ENCODE measurements at places on chromosomes 6 and 20. TPM values are rescaled to one million over a fixed set of nuclear protein-coding genes. Genes with fewer than 3 reads are reported as not detected.
A peak's percentile ranks its signal among the peaks of the same experiment; 100 is the strongest.

The CFB gene
- total RNA-seq, result 0.45 TPM

GRCh38 chr6:44646355-44646754, 258.8 kb downstream of the CDC5L start:
- no peaks in the 10 kb centered on the region for H3K36me3 ChIP-seq
- H3K27ac ChIP-seq, result no peak overlapping the region
- no peak overlapping the region for H3K4me3 ChIP-seq
- no peak for DNase-seq

DNA sequence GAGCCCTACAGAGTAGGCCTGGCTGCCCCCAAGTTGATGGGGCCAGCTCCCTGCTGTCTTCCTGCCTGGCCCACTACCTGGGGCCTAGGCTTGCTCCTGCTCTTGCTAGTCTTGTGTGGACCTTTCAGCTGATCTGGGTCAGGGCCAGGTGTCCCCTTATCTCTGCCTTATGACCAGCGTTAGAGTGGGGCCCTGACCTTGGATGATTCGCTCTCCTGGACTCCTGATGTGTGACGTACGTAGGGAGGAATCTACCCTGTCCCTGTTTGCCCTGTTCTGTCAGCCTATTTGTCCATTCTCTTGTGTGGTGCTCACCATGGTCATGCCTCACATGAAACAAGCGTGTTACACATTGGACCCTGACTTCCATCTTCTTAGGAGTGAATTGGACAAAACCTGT, 571.8 kb downstream of the QKI start:
- H3K27me3 ChIP-seq, result no peaks in the 10 kb centered on the region
- peaks cover 12% of the 10 kb centered on the region for H3K4me1 ChIP-seq
- no peak for DNase-seq
- no peak overlapping the region for H3K27ac ChIP-seq

GRCh38 chr6:138031417-138031816, 75.8 kb downstream of the PERP start:
- DNase-seq, result no peak
- H3K27ac ChIP-seq, result no peak overlapping the region

GRCh38 chr6:130624046-130624445, 203.2 kb upstream of the SMLR1 start:
- no peak overlapping the region for H3K27ac ChIP-seq
- no peak overlapping the region for H3K4me3 ChIP-seq
- no peaks in the 10 kb centered on the region for H3K27me3 ChIP-seq
- H3K4me1 ChIP-seq, result no peaks in the 10 kb centered on the region
- H3K36me3 ChIP-seq, result no peaks in the 10 kb centered on the region

DNA sequence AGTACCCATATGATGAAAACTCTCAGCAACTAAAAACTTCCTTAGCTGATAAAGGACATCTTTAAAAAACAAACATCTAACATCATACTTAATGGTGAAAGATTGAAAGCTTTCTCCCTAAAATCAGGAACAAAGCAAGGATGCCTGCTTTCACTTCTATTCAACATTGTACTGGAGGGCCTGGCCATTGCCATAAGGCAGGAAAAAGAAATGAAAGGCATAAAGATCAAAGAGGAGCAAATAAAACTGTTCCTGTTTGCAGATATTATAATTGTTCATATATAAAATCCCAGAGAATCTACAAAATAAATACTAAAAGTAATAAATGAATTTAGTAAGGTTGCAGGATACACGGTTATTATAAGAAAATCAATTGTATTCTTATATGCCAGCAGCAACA, 124.6 kb upstream of the ARMC2 start:
- no peak overlapping the region for H3K27ac ChIP-seq
- no peaks in the 10 kb centered on the region for H3K4me1 ChIP-seq
- no peaks in the 10 kb centered on the region for H3K36me3 ChIP-seq
- H3K27me3 ChIP-seq, result no peaks in the 10 kb centered on the region
- no peak overlapping the region for H3K4me3 ChIP-seq
- no peak for DNase-seq

The ACTL10 gene
- 1.1 TPM for total RNA-seq

DNA sequence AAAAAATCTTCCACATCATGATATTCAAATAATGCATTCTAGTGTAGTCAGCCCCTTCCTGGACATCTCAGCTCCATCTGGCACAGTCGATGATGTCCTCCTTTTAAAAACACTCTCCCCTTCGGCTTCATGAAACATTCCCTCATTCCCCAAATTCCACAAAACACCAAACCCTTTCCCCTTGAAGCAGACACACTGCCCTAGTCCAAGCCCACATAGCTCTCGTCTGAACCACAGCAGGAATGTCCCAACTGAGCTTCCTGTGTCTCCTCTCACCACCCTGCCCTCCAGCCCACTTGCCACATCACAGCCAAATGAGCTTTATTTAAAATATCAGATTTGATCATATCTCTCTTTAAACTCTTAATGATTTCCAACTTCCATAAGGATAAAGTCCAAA, 106.4 kb upstream of the CARMIL1 start:
- H3K4me3 ChIP-seq, result no peak overlapping the region
- H3K36me3 ChIP-seq, result no peaks in the 10 kb centered on the region
- no peaks in the 10 kb centered on the region for H3K27me3 ChIP-seq
- no peak for DNase-seq
- H3K4me1 ChIP-seq, result no peaks in the 10 kb centered on the region
- H3K27ac ChIP-seq, result no peak overlapping the region

- no peak overlapping the region for H3K4me3 ChIP-seq
- no peaks in the 10 kb centered on the region for H3K4me1 ChIP-seq
- H3K27me3 ChIP-seq, result no peaks in the 10 kb centered on the region
- no peaks in the 10 kb centered on the region for H3K36me3 ChIP-seq
- DNase-seq, result no peak
Observed at GRCh38 chr6:81735756-81736380, 16.6 kb downstream of the TENT5A start.

- no peaks in the 10 kb centered on the region for H3K27me3 ChIP-seq
- H3K36me3 ChIP-seq, result no peaks in the 10 kb centered on the region
- DNase-seq, result no peak
- H3K27ac ChIP-seq, result no peak overlapping the region
- no peak overlapping the region for H3K4me3 ChIP-seq
Observed at GRCh38 chr6:166671434-166672081, 44.5 kb upstream of the RPS6KA2 start.

DNA sequence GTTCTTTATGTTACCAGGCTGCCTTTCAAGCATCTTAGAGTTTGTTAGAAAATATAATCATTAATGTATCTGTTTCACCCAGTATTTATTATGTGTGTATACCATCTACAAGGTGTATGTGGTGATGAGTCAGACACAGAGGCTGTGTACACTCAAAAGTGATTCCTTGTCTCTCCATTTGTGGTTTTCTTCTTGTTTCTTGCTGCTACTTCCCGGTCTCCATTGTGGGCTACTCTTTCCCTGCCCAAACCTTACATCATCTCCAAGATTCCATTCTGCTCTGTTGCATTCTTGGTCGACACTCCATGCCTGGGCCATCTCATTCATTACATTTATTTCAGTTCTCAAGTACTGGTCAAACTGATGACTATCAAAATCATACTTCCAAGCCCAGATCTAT, 182.2 kb upstream of the STXBP5 start:
- no peak overlapping the region for H3K4me3 ChIP-seq
- H3K27ac ChIP-seq, result no peak overlapping the region
- DNase-seq, result no peak
- H3K27me3 ChIP-seq, result no peaks in the 10 kb centered on the region

The NQO2 gene
- 13.1 TPM for total RNA-seq

- no peak overlapping the region for H3K27ac ChIP-seq
- no peaks in the 10 kb centered on the region for H3K4me1 ChIP-seq
- peaks cover 40% of the 10 kb centered on the region for H3K36me3 ChIP-seq
Observed at GRCh38 chr6:109790131-109790530, 99.0 kb downstream of the FIG4 start.

DNA sequence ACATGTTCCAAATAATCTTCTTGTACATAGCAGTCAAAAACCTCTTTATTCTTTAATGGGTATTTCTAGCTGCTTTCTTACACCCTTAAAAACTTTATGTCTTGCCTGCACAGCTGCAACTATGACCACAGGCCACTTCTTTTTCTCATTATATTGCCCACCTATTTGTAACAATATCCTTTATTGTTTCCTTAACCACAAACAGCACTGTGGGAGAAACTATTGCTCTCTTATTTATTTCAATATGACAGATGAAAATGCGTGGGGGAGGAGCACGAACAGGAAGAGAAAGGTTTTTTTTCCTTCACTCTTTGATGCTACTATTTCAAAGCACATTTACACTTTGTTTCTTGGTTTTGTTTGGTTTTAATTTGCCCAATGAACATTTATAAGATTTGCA, 253.5 kb downstream of the GJA1 start:
- peak; percentile 18 for DNase-seq
- no peaks in the 10 kb centered on the region for H3K27me3 ChIP-seq
- no peak overlapping the region for H3K27ac ChIP-seq
- no peaks in the 10 kb centered on the region for H3K4me1 ChIP-seq
- no peaks in the 10 kb centered on the region for H3K36me3 ChIP-seq

DNA sequence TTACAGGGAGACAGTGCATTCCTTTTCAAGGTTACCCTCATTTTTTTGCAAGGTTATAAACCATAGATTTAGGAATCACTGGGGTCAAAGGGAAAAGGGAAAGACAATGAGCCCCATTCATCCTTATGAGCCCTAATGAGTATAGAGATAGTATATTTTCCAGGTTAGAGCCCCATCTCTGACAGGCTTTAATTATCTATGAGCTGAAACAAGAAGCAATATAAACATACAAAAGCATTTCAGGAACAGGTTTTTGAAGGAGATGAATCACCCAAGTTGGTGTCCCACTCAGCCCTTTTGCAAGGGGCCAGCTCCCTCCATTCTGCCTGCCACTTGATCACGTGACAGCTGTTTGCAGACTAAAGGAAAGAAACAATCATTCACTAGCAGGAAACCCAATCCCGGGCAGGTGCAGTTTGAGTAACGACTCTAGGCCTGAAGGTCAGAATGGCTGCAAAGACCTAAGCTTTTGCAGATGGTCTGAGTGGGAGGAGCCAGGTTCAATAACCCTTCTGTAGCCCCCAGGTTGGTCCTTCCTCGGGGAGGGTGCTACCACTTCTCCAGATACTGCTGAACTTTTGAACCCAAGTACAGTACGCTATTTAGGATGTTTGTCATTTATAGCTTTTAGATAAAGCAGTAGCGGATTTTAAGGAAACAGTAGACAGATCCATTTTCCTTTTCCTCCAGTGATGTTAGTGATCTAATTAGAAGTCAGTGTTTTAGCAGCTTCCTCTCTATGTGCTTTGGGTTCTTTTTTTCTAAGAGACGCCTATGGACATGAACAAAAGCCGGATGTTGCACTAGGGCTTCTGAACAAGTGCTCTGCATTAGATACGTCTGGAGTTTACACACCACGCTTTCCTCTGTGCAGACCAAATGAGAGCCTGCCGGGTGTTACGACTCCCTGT, 253.2 kb downstream of the SOX4 start:
- DNase-seq, result no peak
- no peak overlapping the region for H3K27ac ChIP-seq
- no peaks in the 10 kb centered on the region for H3K27me3 ChIP-seq
- no peak overlapping the region for H3K4me3 ChIP-seq

GRCh38 chr6:81086991-81087390, 665.5 kb downstream of the TENT5A start:
- DNase-seq, result no peak
- H3K27me3 ChIP-seq, result no peaks in the 10 kb centered on the region
- H3K27ac ChIP-seq, result no peak overlapping the region

DNA sequence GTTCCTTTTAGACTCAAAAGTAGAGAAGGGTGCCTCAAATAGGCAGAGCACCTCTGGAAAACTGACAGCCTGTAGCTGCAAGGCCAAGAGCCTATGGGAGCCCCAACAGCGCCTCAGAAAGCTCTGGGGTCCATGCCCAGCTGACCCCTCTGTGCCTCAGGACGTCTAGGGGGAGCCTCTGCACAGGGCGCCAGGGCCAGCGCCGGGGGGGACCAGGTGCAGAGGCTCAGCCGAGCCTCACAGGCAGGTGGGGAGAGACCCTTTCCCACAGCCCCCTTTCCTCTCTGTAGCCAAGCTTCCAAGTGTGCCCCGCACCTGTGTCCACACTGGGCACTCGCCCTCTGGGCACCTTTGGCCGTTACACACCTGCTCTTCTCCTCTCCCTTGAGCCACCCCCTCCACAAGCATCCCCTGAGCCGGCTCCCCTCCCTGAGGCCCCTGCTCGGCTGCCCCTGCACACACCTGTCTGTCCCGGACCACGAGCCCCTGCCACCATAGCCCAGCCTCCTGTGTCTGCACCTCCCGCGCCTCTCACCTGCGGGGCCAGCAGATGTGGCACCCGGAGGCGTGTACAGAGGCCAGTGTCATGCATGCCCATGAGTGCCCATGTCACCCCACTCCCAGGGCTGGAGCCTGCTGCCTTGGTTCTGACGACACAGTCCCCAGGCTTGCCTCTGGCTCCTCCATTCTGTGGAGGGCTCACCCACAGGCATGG, 53.2 kb downstream of the GINS1 start:
- no peak for DNase-seq
- no peak overlapping the region for H3K27ac ChIP-seq
- H3K4me1 ChIP-seq, result peaks cover 2% of the 10 kb centered on the region
- H3K4me3 ChIP-seq, result no peak overlapping the region
- no peaks in the 10 kb centered on the region for H3K36me3 ChIP-seq
- no peaks in the 10 kb centered on the region for H3K27me3 ChIP-seq

The CCM2L gene
- not detected for total RNA-seq

The RALGAPB gene
- total RNA-seq, result 45.1 TPM

- peaks cover 4% of the 10 kb centered on the region for H3K27me3 ChIP-seq
- DNase-seq, result no peak
- no peak overlapping the region for H3K27ac ChIP-seq
- H3K4me3 ChIP-seq, result no peak overlapping the region
Observed at GRCh38 chr6:13120483-13121482, 207.6 kb downstream of the TBC1D7 start.

The DCBLD1 gene
- total RNA-seq, result 16.1 TPM

DNA sequence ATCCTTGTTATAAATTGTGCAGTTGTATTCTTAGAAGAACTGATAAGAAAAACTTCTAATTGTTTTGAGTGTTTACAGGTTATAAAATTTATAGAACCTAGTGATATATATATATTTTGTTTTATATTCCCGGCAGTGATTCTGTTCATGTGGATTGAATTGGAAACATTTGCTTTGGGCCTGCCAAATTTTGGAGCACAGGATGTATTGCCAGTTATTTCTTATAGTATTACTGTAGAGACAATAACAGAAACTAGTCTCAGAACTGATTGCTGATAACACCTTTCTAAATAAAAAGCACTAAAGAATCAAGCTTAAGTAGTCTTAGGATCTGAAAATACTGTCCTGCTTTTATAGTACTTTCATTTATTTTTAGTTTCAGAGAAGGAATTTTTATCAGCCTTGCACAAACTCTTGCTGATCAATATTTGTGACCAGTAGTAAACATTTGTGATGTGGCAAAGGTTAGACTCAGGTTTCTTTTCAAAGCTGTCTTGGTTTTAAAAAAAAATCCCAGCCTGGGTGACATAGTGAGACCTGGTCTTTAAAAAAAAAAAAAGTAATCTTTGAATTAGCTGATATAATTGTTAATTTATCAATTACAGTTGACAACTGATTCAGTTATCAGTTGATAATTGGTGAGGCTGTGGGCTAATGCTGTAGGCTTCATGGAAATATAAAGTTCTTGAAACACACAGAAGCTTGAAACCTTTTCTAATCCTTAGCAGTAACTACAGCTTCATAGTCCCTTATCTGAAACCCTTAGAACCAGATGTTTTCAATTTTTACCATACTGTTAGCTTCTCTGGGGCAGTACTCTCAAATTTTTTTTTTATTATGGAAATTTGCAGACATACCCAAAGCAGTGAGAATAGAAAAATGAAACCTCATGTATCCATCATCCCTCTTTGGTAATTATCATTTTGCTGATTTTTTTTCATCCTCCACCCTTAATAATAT, 42.4 kb downstream of the RNGTT start:
- H3K27me3 ChIP-seq, result no peaks in the 10 kb centered on the region
- no peak overlapping the region for H3K4me3 ChIP-seq
- peaks cover 12% of the 10 kb centered on the region for H3K36me3 ChIP-seq
- DNase-seq, result no peak
- no peak overlapping the region for H3K27ac ChIP-seq
